ENCODE measurements at places on chromosomes 7 and 10.

GRCh38 chr7:85286446-85286845, 99.6 kb upstream of the SEMA3D start:
- DNase-seq: no peak

- peak; percentile 40 for DNase-seq
Observed at GRCh38 chr7:128209229-128210035, 31.6 kb upstream of the LEP start.

DNA sequence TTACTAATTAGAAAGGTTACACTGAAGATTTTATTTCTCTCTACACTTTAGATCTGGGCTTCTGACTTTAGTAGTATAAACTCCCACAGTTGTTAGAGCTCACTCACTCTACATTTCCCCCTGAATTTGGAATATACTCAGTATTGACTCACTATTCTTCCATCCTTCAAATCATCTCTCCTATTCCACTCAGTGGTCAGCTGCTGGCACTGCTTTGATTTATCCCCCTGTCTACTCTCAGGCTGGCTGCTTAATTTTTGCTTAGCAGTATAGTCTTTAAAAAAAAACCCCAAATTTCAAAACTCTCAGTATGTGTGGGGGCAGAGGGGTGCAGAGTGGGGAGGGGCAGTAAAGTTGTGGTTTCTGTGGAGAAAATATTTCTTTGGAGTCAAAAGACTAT, 68.9 kb downstream of the CDK6 start:
- DNase-seq: no peak

DNA sequence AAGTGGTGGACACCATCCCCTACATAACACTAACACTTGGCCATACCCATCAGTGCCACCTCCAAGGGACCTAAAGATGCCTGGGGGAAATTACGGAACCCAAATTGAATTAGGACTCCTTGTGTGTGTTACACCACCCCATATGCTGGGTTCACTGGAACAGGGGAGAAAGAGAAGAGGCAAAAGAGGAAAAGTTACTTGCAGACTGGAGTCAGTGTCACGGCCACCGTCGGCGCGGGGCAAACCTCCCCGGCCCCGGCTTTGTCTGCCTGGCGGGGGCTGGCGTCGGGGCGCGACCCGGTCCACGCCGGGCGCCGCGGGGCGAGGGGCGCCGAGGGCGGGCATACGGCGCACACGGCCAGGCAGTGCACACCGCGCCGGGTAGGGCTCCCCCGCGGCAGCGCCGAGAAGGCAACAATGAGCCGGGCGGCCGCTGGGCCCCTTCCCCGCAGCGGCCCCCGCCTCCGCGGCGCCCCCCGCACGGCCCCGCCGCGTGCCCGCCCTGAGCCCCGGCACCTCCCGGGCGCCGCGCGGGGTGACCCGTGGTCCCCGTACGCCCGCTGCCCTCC, 171.1 kb downstream of the FAM107B start:
- no peak for DNase-seq

GRCh38 chr10:36736311-36736710, 389.1 kb upstream of the ANKRD30A start:
- no peak for DNase-seq

GRCh38 chr10:116049158-116049973, 223.6 kb downstream of the GFRA1 start:
- DNase-seq: no peak

- no peak for DNase-seq
Observed at GRCh38 chr7:92837000-92837749, 802 bp upstream of the CDK6 start.

GRCh38 chr7:47809387-47809786, 138.9 kb downstream of the PKD1L1 start:
- no peak for DNase-seq

GRCh38 chr10:125233726-125234125, 73.4 kb upstream of the CTBP2 start:
- DNase-seq: no peak

DNA sequence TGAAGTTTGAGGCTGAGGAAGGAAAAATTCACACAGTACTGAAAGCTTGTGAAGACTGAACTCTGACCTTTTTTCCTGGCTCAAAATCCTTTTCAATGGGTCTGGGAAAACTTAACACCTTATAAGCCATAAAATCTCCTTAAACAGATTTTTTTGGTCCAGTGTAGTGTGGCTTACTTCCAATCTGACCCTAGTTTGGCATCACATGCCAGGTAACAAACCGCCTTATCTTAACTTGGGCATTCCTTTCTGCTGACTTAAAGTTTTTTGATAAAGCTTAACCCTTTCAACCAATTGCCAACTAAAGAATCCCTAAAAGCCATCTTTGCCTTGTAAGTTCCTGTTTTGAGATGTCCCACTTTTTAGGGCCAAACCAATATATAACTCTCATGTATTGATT, 13.2 kb upstream of the ITPRID1 start:
- no peak for DNase-seq

- no peak for DNase-seq
Observed at GRCh38 chr10:9222917-9223316, 1168.4 kb downstream of the GATA3 start.

GRCh38 chr10:5589661-5590511, 65.1 kb downstream of the CALML3 start:
- DNase-seq: no peak

GRCh38 chr10:95694665-95695064, 938 bp upstream of the TCTN3 start:
- DNase-seq: no peak

DNA sequence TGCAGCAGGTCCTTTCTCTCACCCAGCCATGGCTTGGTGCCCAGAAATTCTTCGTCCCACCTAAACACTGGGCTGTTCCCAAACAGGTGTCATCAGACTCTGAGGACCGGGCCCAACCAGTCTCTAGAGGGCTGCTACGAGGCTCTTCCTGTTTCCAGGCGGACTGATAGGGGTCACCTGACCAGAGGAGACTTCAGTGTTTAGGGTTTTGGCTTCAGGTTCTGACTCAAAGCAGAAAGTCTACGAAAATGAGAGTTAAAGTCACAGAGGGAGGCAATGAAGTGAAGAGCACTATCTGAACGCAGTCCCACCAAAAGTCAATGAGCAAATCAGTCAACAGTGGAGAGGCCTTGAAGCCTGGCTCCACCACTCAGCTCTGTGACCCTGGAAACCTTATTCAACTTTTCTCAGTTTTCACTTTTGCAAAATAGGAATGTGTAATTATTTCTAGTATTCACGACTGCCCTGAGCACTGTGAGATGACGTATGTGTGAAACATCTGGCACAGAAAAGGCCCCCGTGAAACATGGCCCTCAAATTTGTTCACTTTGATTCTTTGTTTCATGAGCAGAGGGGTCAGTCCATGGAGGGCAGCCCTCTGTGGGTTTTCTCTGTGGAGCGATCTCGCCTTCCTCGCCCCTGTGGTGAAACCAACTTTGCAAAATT, 189.9 kb upstream of the PDE1C start:
- no peak for DNase-seq

GRCh38 chr7:94823947-94824346, 83.4 kb upstream of the PPP1R9A start:
- DNase-seq: no peak

DNA sequence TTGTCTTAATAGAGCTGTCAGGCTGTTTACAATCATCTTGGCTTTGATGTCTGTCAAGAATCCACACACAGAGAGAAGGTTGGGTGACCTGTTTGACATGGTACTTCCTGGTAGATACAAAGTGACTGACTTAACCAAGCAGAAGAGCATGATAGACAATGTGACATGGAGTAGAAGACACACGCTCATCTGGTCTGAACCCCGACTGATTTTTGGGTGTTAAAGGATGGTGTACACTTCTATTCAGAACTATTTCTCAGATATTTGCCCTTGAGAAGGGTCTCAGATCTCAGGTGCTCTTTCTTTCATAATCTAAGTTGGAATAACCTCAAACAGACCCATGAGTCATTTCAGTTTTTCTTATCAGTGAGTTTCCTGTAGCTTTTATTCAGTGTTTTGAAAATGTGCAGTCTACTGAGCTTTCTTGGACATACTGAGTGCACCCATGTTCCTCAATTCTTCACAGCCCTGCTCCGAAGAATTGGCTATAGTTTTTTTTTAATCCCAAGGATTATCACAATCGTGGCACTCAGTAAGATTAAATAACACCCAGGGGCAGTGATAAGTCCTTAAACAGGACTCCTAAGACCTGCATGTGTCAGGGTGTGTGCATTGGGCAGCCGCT, 46.4 kb upstream of the NXPH1 start:
- no peak for DNase-seq

DNA sequence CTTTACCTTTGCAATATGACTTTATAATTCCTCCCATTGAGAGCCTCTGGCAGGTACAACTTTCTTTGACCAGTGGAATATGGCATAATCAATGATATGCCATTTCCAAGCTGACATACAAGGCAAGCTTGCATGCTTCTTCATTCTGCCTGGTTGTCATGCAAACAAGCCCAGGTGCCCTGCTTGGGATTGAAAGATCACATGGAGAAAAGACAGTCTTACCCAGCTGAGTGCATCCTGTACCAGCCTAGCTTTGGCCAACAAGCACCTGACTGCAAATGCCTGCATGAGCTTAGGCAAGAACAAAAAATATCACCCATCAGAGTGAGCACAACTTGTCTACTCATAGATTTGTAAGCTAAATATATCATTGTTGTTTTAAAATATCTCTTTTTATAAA, 82.9 kb upstream of the KCND2 start:
- DNase-seq: no peak

- DNase-seq: no peak
Observed at GRCh38 chr10:44853148-44853734, 57.9 kb upstream of the TMEM72 start.

DNA sequence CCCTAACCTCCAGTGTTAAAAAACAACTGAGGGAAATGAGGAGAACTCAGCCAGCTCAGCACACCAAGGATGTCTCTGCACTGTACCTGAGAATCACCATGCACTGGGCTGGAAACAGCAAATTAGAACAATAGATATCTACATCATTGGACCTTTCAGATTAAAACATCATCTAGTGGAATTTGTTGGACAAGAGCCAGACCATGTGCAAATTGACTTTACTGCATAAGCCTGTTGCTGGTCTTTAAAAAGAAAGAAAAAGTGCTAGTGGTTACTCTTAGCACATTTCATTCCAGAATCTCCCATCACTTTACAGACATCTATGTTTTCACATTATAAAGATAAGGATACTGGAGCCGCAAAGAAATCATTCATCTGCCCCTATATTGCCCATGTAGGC, 75.4 kb downstream of the FGFR2 start:
- no peak for DNase-seq

DNA sequence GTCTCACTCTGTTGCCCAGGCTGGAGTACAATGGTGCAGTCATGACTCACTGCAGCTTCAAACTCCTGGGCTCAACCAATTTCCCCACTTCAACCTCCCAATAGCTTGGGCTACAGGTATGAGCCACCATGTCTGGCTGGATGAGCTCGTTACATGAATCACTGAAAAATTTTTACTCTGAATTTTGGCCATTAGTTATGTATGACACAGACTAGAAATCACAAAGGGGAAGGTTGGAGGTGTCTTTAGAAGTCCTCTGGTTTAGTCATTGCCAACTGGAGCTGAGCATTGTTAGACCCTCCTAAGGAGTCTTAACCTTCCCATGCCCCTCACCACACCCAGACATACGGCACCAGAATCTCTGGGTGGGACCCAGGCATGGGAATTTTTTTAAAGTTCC, 34.7 kb downstream of the SVIL start:
- no peak for DNase-seq

GRCh38 chr10:131825150-131825848, 75.5 kb upstream of the PPP2R2D start:
- no peak for DNase-seq

DNA sequence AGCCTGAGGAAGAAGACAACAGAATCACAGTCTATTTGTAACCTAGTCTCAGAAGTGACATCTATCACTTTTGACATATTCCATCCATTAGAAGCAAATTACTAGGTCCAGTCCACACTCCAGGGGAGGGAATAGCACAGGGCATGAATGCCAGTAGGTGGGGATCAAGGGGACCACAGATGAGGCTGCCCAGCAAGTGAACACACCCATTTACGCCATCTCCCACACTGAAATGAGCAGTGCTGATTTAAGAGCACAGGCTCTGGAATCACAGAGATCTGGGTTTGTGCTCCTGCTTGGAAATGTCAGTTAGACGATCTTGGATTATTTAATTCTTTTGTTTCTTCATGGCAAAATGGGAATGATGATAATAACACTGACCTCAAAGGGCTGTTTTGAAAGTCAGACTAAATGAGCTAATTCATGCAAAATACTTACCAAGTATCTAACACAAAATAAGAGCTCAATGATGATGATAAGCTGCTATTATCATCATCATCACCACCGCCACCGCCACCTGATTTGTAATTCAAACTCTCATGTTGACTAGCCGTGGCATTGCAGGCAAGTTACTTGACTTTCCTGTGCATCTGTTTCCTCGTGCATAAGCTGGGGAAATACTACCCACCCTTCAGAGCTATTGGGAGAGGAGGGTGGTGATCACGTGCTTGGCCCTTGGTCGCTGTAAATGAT, 138.9 kb upstream of the KLF14 start:
- DNase-seq: no peak

DNA sequence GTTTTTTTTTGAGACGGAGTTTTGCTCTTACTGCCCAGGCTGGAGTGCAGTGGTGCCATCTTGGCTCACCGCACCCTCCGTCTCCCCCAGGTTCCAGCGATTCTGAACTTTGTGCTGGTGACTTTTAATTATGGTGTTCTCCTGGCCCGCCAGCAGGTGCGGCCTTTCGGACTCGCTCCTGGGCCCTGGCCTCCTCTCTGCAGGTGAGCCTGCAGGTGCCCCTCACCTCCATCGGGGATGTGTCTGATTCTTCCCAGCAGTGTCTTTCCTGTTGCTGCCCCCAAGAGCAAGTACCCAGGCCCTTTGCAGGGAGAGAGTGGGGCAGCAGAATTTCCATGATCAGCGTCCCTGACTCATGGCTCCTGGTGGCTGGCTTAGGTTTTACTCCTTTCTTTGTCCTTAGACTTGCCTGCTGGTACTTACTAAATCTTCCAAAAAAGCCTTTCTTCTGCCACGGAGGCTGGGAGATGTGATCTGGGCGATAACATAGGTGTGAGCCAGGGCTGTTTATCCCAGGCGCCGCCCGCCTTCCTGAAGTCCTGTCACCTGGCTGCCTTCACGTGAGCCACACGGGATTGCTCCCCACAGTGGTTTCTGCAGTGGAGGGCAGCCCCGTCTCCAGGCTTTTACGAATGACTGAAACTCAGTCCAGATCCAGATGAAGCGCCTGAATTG, 10.7 kb downstream of the WIPI2 start:
- DNase-seq: no peak

DNA sequence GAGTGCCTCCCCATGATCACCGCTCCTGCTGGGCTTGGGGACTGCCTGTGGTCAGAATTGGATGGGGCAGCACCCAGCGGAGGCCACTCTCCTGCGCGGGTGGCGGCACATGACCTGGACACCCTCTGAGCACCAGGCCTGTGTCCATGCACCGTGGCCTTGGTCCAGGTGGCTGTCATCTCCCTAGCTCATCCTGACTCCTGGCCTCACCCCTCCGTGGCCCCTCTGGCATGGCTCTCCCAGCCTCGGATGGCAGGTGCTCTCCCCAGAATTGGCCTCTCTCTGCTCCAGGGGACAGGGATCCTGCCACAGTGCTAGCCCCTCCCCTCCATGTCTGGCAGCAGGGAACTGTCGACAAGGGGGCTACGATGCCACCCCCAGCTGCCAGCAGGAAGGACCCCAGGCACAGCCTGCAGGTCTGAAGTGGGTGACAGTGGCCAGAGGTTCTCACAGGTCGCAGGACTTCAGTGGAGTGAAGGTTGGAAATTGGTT, 37.2 kb upstream of the BTBD16 start:
- DNase-seq: no peak

- no peak for DNase-seq
Observed at GRCh38 chr10:25505466-25505865, 330.7 kb downstream of the GPR158 start.

- no peak for DNase-seq
Observed at GRCh38 chr7:117146059-117146458, 176.8 kb downstream of the WNT2 start.
